Pericardium fibroblast (primary cell): ENCODE measurements at places on chromosomes 12 and 14. TPM values are rescaled to one million over a fixed set of nuclear protein-coding genes. Genes with fewer than 3 reads are reported as not detected.

The HNRNPC gene
- total RNA-seq = 411 and 489 TPM in 2 replicates

The RNASE7 gene
- not detected in 2 replicates for total RNA-seq

The TMTC1 gene
- total RNA-seq = 40.9 and 41.4 TPM in 2 replicates

The LTBP2 gene
- 39.0 and 52.0 TPM in 2 replicates for total RNA-seq

The VWF gene
- total RNA-seq = 0.35 and 8.8 TPM in 2 replicates

The CCDC38 gene
- not detected in 2 replicates for total RNA-seq

The PPM1H gene
- 0.51 and 0.82 TPM in 2 replicates for total RNA-seq

The LHX5 gene
- not detected in 2 replicates for total RNA-seq

The TMEM63C gene
- 3.4 TPM in 1 of 2 replicates, not detected in the other for total RNA-seq

The BDKRB2 gene
- total RNA-seq = 3.1 and 5.0 TPM in 2 replicates

The PLD4 gene
- total RNA-seq = under 0.01 TPM in 1 of 2 replicates, not detected in the other

The SSPN gene
- 10.5 and 15.3 TPM in 2 replicates for total RNA-seq

The ZC3H14 gene
- 27.5 and 33.5 TPM in 2 replicates for total RNA-seq

The GNB3 gene
- total RNA-seq = 0.35 and 1.1 TPM in 2 replicates

The GPRC5D gene
- not detected in 2 replicates for total RNA-seq
